Sciatic nerve (tissue), 2 donors: ENCODE measurements at places on chromosomes 6 and 20. TPM values are rescaled to one million over a fixed set of nuclear protein-coding genes. Genes with fewer than 3 reads are reported as not detected.

DNA sequence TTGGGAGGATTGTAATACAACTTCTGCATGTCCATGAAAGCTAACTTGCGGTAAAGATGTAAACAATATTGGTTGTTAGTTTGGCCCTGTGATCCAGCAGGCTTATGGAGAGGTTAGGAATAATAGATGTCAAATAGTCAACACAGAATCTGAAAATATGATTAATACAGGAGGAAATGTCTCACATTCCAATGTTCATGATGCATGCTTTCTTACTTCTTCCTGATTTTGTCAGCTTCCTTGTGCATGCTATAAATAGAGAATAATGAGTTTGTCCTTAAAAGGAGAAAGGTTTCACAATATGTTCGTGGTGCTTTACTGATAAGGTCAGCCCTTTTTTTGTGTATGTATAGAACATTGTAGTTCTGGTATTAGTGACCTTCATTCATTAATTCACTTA, 136.7 kb downstream of the MMUT start:
- no peak for DNase-seq

- DNase-seq: no peak
These were observed 6.9 kb downstream of the PTK7 start for GRCh38 chr6:43082806-43083655.

GRCh38 chr6:1479095-1479494, 89.7 kb downstream of the FOXF2 start:
- DNase-seq: no peak

DNA sequence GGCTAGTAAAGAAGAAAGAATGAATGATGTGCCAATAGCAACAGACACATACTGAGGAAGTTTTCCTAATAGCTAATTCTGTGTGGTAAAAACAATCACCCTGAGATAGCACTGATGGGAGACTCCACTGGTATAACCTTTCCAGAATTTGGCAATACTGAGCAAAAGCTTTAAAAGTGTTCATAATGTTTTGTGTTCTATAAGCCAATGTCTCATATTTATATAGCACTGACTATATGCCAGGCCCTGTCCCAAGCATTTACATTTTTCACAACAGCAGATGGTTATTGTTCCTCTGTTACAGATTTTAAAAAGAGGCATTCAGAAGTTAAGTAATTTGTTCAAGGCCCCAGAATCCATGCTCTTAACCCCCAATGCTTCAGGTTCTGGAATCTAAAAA, 108.0 kb upstream of the DST start:
- no peak for DNase-seq

GRCh38 chr20:22531056-22531615, 53.2 kb downstream of the FOXA2 start:
- DNase-seq: no peak

GRCh38 chr6:22949967-22950366, 380.6 kb downstream of the HDGFL1 start:
- DNase-seq: no peak

DNA sequence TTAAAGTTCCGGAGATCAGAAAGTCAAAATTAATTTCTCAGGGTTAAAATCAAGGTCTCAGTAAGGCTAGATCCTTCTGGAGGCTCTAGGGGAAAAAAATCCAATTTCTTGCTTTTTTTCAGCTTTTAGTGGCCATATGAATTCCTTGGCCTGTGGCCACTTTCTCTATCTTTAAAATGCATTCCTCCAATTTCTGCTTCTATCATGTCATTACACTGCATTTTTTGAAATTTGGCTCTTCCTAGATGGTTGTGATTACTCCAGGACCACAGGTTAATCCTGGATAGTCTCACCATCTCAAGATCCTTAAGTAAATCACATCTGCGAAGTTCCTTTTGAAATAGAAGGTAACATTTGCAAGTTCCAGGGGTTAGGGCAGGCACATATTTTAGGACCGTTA, 1294.9 kb upstream of the CITED2 start:
- no peak for DNase-seq

DNA sequence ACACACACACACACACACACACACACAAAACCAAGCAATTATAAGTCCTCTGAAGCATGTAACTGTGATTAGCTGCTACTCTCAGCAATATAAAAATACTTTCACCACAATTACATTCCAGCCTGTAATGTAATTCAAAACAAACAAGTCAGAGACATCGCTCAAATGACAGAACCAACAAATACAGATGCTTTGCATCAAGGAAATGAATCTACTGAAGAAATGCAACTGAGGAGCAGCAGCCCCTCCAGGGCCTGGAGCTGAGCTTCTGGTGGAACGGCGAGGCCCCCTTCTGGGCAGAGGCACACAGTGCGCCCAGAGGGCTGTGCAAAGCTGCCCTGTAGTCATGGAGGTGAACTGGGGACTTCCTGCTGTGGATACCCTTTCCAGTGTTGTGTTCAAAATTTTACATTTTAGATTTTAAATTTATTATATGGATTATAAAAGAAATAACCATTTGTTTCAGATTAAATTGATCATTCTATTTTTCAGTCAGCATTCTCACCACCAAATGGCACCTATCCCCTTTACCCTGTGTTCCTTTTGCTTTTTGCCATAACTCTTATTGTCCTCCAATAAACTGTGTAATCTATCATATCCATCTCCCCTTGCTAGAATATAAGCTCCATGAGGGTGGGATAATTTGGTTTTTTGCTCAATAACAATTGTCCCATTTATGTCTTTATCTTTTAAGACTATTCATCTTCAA, 23.2 kb downstream of the ADAT2 start:
- DNase-seq: peak; percentile 83

DNA sequence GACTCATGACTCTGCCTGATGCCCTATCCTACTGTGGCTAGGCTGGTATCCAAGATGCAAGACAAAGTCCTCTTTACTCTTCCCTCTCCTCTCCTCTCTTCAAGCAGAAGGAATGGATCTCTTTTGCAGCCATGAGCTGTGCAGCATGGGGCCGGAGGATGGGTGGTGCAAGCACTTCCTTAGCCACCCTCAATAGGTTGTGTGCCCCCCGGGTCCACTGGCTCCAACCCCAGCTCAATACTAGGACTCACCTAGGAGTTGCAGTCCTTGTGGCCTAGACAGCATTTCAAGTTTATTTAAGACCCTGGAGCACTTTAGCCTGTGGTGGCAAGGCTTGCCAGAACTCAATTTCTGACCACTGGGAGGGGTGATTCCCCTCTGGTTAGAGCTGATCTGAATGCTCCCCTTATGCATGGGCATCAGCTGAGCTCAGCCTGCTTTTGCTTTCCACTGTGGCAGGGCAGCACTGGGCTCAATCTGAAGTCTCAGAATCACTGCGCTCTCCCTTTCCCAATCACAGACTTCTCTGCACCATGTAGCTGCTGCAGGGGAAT, 29.0 kb upstream of the GRM4 start:
- DNase-seq: no peak

GRCh38 chr6:163507965-163508364, 93.4 kb downstream of the QKI start:
- no peak for DNase-seq

DNA sequence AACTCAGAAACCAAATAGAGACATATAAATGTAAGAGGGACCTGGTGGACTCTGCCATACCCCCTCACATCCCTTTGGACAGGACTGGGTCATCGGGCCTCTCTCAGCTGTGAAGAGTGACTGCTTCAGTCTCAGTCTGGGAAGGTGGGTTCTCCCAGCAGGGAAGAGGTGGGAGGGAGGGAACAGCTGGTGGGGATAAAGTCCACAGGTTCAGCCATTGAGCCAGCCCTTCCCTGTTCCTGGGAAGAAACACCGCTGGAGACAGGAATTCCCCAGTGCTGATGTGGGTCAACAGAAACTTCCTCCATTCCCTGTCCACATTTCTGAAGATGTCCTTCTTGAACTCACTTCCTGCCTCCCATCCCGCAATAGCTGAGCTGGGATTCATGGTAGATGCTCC, 209.2 kb upstream of the PMEPA1 start:
- no peak for DNase-seq

- no peak for DNase-seq
These were observed 74.4 kb downstream of the MKKS start for GRCh38 chr20:10359621-10360040.

GRCh38 chr6:122995921-122996793, at the start of gene CLVS2:
TSS of gene CLVS2 (plus strand) at chr6:122996235. CDS start at chr6:122997778, 1,543 bp downstream.
- no peak for DNase-seq

GRCh38 chr6:5068153-5068751, 16.9 kb upstream of the PPP1R3G start:
- no peak for DNase-seq

DNA sequence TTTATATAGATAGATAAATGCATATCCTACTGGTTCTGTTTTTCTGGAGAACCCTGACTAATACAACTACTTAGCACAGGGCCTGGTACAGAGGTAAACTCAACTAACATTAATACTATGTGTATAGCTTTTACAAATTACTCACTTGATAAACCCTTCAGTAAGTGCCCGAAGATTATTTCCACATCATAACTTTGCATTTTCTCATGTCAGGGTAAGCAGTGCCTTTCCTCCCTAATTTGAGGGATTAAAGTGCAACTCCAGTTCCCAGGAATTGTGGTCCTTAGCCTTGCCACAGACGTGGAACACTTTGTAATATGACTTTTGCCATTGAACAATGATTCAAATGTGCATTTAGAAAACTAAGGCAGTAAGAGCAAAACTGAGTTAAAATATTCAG, 147.5 kb upstream of the SMLR1 start:
- no peak for DNase-seq

DNA sequence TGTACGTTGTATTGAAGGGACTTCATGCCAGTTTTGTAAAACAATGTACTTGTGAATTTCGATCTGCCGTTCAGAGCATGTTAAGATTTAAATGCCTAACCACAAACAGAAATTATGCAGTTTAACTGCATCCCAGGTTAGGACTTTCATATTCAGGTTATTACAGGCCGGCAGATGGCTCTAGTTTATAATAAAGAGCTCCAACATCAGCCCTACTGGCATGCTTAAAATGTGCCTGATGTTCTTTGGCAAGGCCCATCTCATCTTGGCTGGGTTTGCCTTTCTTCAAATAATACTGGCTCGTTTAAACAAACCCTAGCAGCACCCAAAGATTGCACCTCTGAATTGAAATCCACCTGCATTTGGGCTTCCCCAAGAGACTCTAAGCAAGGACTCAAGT, 169.3 kb upstream of the RIN2 start:
- no peak for DNase-seq

DNA sequence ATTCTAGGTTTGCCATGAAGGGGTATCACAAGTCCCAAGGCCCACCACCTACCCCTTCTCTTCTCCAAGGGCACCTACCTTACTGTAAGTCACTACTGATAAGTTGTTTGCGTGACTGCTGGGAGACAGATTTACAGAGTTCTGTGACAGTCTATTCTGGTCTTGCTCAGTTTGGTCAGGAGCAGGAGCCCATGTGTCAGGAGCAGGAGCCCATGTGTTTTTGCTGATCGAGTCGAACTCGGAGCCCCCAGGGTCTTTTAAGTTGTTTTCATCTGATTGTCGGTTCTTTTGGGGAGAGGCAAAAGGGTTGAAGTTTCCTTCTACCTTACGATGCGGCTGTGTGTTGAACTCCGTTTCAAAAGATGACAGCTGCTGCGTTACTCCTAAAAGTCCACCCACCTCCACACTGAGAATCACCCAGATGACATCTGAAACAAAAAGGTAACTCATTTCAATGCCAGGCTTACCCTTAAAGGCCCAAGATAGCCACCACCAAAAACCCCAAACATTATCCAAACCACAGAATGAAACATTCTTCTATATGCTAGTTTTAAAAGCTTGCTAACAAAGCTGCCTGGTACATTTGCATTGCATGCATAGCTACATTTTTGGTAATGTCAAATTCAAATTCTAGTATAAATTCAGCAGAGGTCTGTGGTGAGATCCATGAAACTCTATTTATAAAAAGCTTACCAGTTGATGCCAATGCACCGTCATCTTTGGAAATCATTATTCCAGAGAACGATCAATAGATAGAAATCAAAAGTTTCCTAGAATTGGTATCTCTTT, 50.5 kb upstream of the SPDEF start:
- no peak for DNase-seq

DNA sequence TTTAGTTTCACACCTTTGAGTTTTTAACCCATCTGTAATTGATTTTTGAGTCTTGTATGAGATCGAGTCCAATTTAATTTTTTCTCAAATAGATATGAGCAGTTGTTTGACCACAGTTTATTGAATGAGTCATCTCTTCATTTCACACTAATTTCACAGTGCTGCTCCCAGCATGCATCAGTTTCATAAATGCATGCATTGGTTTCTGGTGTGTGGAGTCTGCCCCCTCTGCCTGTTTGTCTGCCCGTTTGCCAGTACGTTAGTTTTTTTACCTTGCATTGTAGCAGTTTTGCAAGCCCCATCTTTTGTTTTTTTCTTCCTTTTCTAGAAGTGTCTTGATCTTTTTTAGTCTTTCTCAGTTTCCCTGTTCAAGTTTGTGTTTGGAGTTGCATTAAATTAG, 11.9 kb downstream of the SLX4IP start:
- no peak for DNase-seq

GRCh38 chr6:84582997-84583396, 181.4 kb downstream of the TBX18 start:
- DNase-seq: no peak

- no peak for DNase-seq
These were observed 228.8 kb downstream of the ADGRG6 start for GRCh38 chr6:142530566-142530965.

DNA sequence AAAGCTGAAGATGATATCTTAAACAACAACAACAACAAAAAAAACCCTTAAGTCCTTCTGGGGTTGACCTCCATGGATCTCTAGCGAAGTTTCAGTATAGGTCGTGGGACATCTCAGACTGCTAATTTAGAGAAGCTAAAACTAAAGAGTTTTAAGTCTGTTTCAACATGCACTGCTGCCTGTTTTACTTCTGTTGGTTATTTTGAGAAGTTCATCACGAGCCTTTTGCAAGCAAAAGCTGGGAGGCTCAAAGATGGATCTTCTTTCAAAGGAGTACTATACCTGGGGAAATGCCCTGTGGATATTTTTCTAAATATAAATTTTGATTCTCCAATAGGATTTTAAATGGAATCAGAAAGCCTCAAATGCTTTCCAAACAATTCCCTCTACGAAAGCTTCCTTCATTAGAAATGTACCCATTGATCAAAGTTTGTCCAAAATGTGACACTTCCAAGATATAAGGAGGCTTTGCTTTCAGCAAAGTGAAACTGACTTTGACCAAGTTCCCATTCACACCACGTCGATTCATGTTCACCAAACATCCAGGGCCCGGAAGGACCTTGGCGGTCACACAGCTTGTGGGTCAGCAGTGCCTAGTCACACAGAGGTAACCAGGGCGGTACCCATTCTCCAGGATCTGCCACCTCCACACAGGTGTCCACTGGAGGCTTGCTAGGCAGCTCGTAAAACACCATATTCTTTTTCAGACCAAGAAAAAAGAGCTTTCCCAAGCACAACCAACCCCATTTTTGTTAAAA, 94.7 kb upstream of the QKI start:
- no peak for DNase-seq

- DNase-seq: no peak
These were observed 71.5 kb upstream of the ISM1 start for GRCh38 chr20:13149371-13150105.

GRCh38 chr6:82917346-82918064, 148.1 kb downstream of the UBE3D start:
- no peak for DNase-seq

- DNase-seq: no peak
These were observed 29.6 kb downstream of the ANKRD6 start for GRCh38 chr6:89462503-89462902.

- DNase-seq: peak; percentile 50
These were observed 580.0 kb upstream of the ZNF337 start for GRCh38 chr20:26276554-26277210.

Gene SLC16A10
- total RNA-seq: 3.1 TPM

Gene ARMH2
- not detected for total RNA-seq

Gene TULP1
- total RNA-seq: not detected

Gene C20orf144
- total RNA-seq: not detected

Gene ZSCAN31
- 17.4 TPM for total RNA-seq

Gene BEND3
- total RNA-seq: 2.4 TPM

Gene WFDC10B
- total RNA-seq: not detected

Gene KHDC3L
- total RNA-seq: not detected

Gene IYD
- not detected for total RNA-seq
